Psoas muscle (tissue), 8 donors: ENCODE measurements at places on chromosomes 6 and 20.

DNA sequence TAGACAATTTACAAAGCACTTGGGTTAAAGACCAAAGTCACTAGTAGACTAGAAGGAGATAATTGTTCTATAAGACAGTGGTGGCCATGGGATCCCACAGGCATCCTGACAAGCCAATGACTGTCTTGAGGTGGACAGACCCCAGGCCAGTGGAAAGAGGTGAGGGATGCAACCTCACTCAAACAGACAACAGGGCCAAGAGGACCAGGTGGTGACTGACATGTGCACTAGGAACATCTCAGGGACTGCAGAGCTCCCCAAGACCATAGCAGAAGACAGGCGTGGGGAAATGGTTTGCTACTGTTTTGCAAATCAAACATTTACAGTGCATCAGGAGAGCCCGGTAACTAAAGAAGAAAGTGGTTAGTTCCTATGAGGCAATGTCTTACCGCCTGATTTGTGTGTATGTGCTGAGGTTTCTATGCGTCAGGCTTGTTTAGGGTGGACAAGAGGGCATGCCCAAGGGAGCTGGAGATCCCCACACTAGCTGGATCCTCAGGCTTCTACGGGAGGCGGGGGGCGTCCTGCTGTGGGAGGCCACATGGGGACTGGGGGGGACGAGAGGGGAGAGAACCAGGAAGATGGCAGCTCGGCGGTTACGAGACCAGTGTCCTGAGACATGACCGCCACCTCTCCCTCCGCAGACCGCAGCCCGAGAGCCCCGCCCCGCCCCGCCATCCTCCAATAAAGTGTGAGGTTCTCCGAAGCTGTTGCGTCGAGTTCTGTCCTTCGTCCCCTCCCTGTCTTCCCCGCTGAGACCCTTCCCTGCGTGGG lies 623 bp upstream of the MRPS26 start:
- DNase-seq: peak; percentile 87
- H3K36me3 ChIP-seq: peaks cover 5% of the 10 kb centered on the region
- H3K4me3 ChIP-seq: peak overlapping the region; percentile 98
- peak overlapping the region; percentile 94 for H3K27ac ChIP-seq
- peaks cover 7% of the 10 kb centered on the region for H3K4me1 ChIP-seq
- no peaks in the 10 kb centered on the region for H3K27me3 ChIP-seq

DNA sequence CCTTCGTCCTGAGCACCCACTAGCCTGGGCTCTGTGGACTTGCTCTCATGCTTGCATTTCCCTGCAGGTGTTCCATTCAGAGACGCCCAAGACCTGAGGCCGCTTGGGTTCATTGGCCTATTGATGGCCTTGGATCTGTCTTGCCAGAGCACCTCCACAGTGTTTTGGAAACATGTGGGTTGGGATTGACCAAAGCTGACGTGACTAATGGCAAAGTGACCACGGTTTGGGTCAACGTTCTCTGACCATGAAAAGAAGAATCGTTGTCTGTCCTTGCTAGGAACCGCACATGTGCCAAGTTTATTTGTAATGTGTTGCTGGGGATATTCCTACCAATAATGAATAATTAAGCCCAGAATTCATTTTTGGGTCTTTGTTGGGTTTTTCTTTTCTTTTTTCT lies 29.8 kb upstream of the BMP6 start:
- no peaks in the 10 kb centered on the region for H3K27me3 ChIP-seq
- no peak overlapping the region for H3K27ac ChIP-seq
- H3K36me3 ChIP-seq: no peaks in the 10 kb centered on the region
- H3K4me3 ChIP-seq: no peak overlapping the region

- no peak for DNase-seq
- no peaks in the 10 kb centered on the region for H3K4me1 ChIP-seq
- no peaks in the 10 kb centered on the region for H3K36me3 ChIP-seq
- H3K4me3 ChIP-seq: no peak overlapping the region
Measured at GRCh38 chr20:51326201-51326819, 216.2 kb downstream of the NFATC2 start.

DNA sequence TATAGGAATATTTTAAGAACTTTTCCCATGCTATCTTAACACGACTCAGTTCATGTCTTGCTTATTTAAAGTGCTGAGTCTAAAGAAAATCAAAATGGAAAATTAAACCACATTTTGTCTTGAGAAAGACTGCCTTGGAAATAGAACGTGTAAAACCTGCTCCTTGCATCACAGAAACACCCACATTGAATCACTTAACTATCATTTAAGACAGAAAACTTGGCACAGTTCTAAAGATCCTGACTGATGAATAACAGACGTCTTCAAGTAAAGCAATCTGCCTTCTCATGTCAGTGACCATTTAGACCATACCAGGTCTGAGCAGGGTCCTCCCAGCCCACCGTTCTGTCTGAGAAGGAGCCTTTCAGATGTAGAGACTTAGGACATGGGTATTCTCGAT lies 7.4 kb downstream of the PERP start:
- no peaks in the 10 kb centered on the region for H3K27me3 ChIP-seq
- no peak overlapping the region for H3K4me3 ChIP-seq
- H3K27ac ChIP-seq: no peak overlapping the region
- no peak for DNase-seq
- H3K36me3 ChIP-seq: no peaks in the 10 kb centered on the region
- H3K4me1 ChIP-seq: peaks cover 7% of the 10 kb centered on the region

- DNase-seq: no peak
- H3K36me3 ChIP-seq: no peaks in the 10 kb centered on the region
- no peaks in the 10 kb centered on the region for H3K4me1 ChIP-seq
- H3K4me3 ChIP-seq: no peak overlapping the region
- no peaks in the 10 kb centered on the region for H3K27me3 ChIP-seq
Measured at GRCh38 chr6:11814819-11815218, 36.2 kb upstream of the ADTRP start.

GRCh38 chr6:127076466-127076865 lies 42.0 kb upstream of the RSPO3 start:
- no peaks in the 10 kb centered on the region for H3K36me3 ChIP-seq
- H3K27me3 ChIP-seq: no peaks in the 10 kb centered on the region
- H3K4me3 ChIP-seq: no peak overlapping the region
- DNase-seq: no peak

GRCh38 chr6:124682751-124683150 lies 279.5 kb upstream of the RNF217 start:
- H3K4me3 ChIP-seq: no peak overlapping the region
- no peaks in the 10 kb centered on the region for H3K4me1 ChIP-seq
- no peak overlapping the region for H3K27ac ChIP-seq
- H3K27me3 ChIP-seq: no peaks in the 10 kb centered on the region

DNA sequence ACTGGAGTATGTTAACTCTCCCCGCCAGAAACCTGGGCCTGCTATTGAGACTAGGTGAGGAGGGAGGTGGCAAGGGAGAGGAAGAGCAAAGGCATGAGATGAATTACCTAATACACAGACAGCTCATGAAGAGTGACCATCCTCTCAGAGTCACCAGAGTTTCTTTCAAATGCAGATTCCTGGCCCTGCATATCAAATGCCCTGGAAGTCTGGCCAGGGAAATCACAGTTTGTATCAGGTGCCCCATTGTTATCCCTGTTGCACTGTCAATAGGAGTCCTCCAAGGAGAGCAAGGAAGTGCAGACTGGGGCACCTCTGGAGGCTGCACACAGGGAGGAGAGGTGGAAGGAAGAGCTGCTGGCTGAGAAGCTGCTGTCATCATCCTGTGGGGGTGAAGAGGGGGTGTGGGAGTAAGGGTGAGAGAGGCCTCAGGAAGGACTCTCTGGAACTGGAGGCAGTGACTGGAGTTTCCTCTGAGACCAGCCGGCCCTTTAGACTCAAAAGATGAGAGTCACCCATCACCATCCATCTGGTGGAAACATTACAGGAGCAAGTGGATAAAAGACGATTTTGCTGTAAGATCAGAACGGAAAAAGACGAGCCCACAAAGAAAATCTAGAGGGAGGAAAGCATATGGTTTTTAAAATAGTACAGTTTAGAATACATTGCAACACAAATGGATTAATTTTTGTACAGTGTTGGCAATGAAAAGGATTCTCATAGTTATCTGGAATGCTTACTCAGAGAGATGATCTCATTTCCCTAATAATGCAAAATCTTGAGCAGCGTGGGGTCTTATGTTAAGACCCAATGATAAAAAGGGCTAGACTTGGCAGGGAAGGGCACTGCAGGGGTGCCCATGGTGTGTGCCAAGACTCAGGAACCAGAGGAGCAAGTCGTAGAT lies 268.1 kb downstream of the UST start:
- no peak overlapping the region for H3K27ac ChIP-seq
- no peaks in the 10 kb centered on the region for H3K36me3 ChIP-seq
- H3K4me3 ChIP-seq: no peak overlapping the region
- H3K27me3 ChIP-seq: no peaks in the 10 kb centered on the region

GRCh38 chr6:137217801-137218472 lies 1.2 kb downstream of the IFNGR1 start:
- H3K36me3 ChIP-seq: no peaks in the 10 kb centered on the region
- no peaks in the 10 kb centered on the region for H3K27me3 ChIP-seq
- DNase-seq: no peak
- H3K27ac ChIP-seq: peak overlapping the region; percentile 100
- peaks cover 56% of the 10 kb centered on the region for H3K4me1 ChIP-seq
- H3K4me3 ChIP-seq: peak overlapping the region; percentile 93

GRCh38 chr20:57918551-57918950 lies 208.7 kb upstream of the PMEPA1 start:
- DNase-seq: no peak
- H3K27me3 ChIP-seq: no peaks in the 10 kb centered on the region
- no peaks in the 10 kb centered on the region for H3K36me3 ChIP-seq
- H3K4me1 ChIP-seq: no peaks in the 10 kb centered on the region
- H3K27ac ChIP-seq: no peak overlapping the region

- peaks cover 7% of the 10 kb centered on the region for H3K4me1 ChIP-seq
- no peaks in the 10 kb centered on the region for H3K27me3 ChIP-seq
- no peak overlapping the region for H3K27ac ChIP-seq
Measured at GRCh38 chr6:71346334-71346694, 57.7 kb downstream of the OGFRL1 start.

- no peaks in the 10 kb centered on the region for H3K36me3 ChIP-seq
- no peak overlapping the region for H3K27ac ChIP-seq
- H3K27me3 ChIP-seq: no peaks in the 10 kb centered on the region
- no peak overlapping the region for H3K4me3 ChIP-seq
- no peak for DNase-seq
Measured at GRCh38 chr6:18118330-18118729, 4.1 kb downstream of the NHLRC1 start.

DNA sequence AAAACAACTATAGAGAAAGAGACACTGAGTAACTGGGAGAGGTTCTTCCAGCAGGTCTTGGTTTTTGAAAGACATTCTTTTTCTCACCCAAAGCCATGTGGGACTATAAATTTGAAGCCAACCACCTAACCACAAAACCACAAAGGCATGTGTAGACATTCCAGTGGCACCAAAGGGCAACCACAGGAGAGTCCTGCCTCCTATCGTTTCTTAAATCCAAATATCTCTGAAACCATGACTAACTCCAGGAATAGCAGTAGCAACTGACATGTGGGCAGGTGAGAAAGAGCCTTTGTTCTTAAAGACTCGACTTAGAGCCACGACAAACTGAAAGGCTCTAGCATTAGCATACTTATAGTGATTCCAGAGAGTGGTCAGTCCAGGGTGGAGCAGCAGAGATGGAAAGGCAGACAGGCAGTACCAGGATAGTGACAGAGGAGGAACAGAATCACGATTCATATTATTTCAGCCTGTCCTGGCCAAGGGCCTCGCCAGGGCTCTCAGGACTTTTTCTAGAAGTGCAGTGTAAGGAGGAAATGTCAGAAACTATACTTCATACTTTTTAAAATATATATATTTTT lies 9.4 kb upstream of the COL9A1 start:
- H3K4me1 ChIP-seq: no peaks in the 10 kb centered on the region
- H3K27me3 ChIP-seq: no peaks in the 10 kb centered on the region
- no peak for DNase-seq
- no peak overlapping the region for H3K4me3 ChIP-seq
- no peak overlapping the region for H3K27ac ChIP-seq

DNA sequence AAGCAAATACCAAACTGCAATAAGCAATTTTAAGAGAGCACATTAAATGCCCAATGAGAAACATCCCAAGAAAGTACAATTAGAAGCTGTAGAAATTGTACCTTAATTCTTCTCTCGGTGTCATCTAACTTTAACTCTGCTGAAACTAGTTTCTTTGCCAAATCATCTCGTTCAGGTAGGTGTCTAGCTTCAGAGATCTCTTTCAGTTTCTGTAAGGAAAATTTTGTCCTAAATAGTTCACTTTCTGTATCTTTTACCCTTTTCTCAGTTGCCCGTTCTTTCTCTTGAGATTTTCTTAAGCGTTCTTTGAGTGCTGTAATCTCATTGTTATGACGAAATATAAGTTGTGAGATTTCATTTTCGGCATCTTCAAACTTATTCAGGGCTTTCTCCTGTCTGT lies 24.1 kb downstream of the LCA5 start:
- H3K27me3 ChIP-seq: no peaks in the 10 kb centered on the region
- no peak overlapping the region for H3K27ac ChIP-seq
- no peak overlapping the region for H3K4me3 ChIP-seq
- DNase-seq: no peak
- H3K36me3 ChIP-seq: no peaks in the 10 kb centered on the region

DNA sequence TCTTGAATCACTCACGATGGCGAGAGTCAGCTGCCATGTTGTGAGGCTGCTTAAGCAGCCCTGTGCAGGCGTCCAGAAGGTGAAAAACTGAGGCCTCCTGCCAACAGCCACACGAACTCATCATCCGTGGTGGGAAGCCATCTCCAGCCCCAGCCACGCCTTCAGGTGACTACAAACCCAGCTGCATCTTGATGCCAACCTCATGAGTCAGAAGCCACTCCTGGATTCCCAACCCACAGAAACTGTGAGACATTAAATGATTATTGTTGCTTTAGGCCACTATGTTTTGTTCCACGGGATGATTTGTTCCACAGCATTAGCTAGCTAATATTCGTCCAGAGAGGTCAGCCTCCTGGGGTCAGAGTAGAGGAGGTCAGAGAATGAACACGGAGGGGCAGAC lies 80.5 kb downstream of the SNX5 start:
- H3K4me1 ChIP-seq: no peaks in the 10 kb centered on the region
- DNase-seq: no peak
- no peaks in the 10 kb centered on the region for H3K27me3 ChIP-seq
- H3K4me3 ChIP-seq: no peak overlapping the region
- no peaks in the 10 kb centered on the region for H3K36me3 ChIP-seq
- no peak overlapping the region for H3K27ac ChIP-seq

- H3K27ac ChIP-seq: no peak overlapping the region
- H3K36me3 ChIP-seq: peaks cover 19% of the 10 kb centered on the region
- H3K4me1 ChIP-seq: no peaks in the 10 kb centered on the region
- no peak for DNase-seq
Measured at GRCh38 chr6:13653296-13653695, 38.2 kb downstream of the NOL7 start.

- H3K4me1 ChIP-seq: no peaks in the 10 kb centered on the region
- no peak for DNase-seq
- H3K27ac ChIP-seq: no peak overlapping the region
- no peaks in the 10 kb centered on the region for H3K27me3 ChIP-seq
Measured at GRCh38 chr20:53044296-53044695, 72.1 kb downstream of the TSHZ2 start.

DNA sequence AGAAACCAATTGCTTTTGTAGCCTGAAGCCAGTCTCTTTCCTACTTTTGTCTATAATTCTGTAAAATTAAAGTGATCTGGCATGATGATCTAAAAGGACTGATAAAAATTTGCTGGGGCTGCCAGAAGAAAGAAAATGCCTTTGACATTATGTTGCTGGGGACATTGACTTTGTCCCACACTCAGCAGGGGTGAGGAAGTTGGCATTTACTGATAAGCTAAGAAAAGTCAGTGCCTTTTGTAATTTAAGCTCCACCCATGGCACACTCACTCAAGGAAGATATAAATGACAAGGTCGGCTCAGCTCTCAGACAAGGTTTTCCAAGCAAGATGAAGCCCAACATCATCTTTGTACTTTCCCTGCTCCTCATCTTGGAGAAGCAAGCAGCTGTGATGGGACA lies at the start of gene SEMG1:
TSS of gene SEMG1 (plus strand) at position 309 of the 400 bp plus-strand sequence. CDS start at position 330, 21 bp downstream.
- no peak for DNase-seq
- no peaks in the 10 kb centered on the region for H3K36me3 ChIP-seq
- peaks cover 2% of the 10 kb centered on the region for H3K27me3 ChIP-seq
- H3K4me1 ChIP-seq: no peaks in the 10 kb centered on the region
- H3K4me3 ChIP-seq: no peak within 1 kb of the TSS
- no peak within 1 kb of the TSS for H3K27ac ChIP-seq
